NCI-H526 (cell line): ENCODE measurements at places on chromosomes 4 and X.

DNA sequence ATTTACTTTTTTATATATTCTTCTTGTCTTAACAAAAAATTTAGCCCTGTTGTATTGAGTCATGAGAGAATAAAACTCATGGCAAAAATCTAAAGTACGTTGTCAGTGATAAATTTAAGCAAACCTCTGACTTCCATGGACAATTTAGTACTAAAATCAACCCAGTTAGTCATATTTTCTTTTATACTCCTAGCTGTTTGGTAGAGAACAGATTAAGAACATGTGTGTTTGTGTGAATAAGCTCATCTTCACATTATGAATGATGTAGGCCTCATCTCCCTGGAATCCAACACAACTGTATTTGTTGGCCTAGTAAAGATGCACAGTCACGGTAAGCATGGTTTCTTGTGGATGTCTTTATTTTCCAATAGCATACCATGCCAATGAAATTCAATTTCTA lies 40.8 kb upstream of the FAM47B start:
- DNase-seq = no peak

DNA sequence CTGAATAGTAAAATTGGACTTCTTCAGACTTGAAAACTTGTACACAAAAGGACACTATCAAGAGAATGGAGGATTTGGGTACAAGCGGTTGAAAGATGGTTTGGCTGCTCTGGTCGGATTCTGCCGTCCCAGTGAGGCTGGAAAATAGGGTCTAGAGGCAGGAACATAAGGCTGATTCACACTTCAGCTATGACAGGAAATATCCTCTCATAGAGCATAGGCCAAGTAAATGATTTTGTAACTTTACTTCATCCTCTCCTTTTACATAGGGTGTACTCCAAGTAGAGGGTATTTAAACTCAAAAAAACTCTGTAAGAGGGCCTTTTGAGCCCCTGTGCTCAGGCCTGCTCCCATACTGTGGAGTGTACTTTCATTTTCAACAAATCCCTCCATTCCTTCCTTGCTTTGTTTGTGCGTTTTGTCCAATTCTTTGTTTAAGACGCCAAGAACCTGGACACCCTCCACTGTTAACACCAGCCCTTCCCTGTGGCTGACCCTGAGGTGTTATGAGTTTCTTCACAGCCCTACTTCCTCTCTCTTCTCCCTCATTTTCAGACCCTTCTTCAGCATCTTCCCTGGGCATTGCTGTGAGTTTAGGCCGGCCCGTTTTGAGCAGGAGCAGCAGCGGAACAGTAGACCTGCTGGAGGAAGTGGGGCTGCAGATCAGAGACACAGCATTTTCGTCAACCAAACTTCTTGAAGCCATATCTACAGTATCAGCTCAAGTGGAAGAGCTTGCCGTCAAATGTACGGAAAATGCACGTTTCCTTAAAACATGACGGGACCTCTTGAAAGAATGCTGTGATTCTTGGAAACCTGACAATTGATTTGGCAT lies 7.2 kb downstream of the PGAM4 start:
- no peak for DNase-seq

DNA sequence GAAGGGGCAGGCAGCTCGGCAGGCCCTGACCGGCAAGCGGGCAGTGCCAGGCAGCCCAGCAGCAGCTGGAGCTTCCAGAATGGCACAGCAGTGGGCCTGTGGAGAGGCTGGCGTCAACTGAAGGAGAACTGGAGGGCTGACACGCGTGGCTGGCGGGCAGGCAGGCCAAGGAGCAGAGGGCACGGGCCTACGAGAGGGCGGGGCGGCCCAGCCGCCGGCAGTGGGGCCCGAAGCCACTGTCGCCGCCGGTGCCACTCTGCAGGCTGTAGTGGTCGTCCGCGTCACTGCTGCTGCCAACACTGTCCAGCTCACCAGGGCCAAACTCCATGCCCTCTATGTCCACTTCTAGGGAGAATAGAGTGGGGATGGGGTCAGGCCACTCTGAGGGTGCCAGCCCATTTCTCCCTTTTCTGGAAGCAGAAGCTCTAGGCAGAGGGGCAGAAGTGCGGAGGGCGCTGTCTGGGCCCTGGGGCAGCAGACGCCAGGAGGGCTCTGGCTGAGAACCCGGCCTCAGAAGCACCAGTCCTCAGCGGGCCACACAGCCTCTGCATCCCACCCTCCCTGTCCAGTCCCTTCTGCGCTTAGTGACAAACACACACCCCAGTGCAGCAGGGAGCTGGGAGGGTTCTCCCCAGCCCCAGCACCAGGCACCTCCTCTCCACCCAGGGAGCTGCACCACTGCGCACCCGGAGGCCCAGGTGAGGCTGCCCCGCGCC lies 8.6 kb upstream of the HAUS3 start:
- DNase-seq = no peak

DNA sequence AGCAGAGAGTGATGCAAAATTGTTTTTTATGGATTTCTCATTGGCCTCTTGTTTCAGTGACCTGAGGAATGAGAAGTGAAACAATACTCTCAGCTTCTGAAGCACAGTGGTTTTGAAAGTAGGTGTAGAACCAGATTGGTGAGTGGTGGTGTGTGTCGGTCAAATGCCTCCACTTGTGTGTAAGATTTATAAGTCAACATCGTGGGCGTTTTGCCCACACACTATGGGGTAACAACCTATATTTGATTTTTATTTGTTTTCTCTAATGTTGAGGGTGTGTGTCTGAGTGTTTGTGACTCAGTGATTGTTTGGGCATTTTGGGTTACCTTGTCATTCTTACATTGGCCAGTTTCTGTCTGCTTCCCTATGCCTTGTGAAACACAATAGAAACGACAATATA lies 23.3 kb downstream of the ADGRL3 start:
- DNase-seq = no peak

DNA sequence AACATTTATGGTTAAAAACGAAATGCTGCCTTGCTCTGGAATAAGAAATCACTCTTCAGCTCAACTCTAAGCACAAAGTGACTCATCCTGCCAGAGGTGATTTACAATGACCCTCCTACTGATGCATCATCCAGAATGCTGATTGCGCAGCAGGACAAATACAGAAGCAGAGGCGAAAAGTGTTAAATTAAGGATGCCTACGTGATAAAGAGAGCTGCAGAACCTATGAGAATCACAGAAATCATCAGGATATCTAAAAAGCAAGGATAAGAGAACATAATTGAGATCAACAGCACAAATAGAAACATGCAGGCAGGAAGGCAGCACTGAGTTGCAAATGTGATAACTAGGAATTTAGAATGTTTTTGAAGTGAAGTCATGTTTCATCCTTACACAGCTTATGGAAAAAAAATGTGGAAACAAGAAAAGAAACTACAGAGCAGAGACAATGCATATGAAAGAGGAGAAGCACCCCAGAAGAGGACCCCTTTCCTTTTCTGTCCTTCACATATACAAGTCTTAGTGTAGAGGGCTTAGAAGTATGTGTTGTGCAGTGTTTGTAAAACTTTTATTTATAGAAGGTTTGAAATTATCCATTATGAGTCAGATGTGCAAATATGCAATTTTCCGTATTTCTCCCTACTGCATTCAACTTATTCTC lies 188.4 kb downstream of the SLC7A11 start:
- DNase-seq = no peak

DNA sequence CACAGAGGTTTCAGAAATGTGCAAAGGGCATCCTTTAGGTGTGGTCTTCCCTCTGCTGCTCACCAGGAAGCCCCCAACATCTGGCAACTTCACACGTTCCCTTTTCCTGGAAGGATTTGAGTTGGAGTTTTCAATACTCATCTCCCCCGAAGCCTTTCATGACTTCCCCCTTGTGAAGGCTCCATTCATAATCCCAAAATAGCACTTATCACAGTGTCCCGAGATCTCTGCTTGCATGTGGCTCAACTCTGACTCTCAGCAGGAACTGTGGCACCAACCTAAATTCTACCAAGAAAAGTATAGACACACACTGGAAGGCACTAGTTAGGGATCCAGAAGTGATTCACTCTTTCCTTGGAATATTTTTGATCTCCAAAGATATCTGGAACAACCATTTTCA lies 40.5 kb upstream of the ZNF827 start:
- DNase-seq = no peak
